A549 (cell line): ENCODE measurements at places on chromosomes 5 and 9. TPM values are rescaled to one million over a fixed set of nuclear protein-coding genes. Genes with fewer than 3 reads are reported as not detected.

PPP2CA gene
- 268 to 275 TPM (median 273 TPM) in 3 replicates for polyA plus RNA-seq

DNA sequence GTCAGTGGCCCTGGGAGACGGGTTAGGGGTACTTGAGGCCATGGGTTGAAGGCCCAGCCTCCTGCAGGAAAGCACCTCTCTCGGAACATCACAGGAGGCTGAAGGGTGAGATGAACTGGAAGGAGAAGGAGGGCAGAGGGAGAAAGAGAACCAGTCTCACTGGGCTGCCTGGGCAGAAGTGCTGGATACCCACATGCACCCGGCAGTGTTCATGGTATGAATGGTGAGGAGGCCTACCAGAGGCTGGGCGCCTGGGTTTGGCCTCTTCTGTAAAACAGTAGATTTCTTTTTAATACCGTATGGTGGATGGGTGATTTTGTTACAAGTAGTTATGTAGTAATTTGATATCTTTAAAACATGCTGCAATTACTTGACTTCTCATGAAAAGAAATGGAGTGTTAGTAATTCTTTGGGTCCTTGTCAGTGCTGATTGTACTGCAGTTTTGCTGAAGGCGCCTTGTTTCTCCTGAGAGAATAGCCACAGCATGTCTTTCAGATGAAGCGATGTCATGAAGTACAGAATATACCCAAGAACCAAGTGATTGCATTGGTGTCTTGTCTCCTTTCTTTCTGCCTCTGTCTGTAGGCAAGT is 258.6 kb downstream of the FANCC start:
- DNase-seq, result no peak

GRCh38 chr9:110284211-110284844 is 28.0 kb upstream of the TXN start:
- DNase-seq, result no peak

VPS13A gene
- polyA plus RNA-seq, result 12.3 to 13.6 TPM (median 13.1 TPM) in 3 replicates

GRCh38 chr5:74973694-74974093 is 78.7 kb downstream of the GCNT4 start:
- no peak for DNase-seq

DNA sequence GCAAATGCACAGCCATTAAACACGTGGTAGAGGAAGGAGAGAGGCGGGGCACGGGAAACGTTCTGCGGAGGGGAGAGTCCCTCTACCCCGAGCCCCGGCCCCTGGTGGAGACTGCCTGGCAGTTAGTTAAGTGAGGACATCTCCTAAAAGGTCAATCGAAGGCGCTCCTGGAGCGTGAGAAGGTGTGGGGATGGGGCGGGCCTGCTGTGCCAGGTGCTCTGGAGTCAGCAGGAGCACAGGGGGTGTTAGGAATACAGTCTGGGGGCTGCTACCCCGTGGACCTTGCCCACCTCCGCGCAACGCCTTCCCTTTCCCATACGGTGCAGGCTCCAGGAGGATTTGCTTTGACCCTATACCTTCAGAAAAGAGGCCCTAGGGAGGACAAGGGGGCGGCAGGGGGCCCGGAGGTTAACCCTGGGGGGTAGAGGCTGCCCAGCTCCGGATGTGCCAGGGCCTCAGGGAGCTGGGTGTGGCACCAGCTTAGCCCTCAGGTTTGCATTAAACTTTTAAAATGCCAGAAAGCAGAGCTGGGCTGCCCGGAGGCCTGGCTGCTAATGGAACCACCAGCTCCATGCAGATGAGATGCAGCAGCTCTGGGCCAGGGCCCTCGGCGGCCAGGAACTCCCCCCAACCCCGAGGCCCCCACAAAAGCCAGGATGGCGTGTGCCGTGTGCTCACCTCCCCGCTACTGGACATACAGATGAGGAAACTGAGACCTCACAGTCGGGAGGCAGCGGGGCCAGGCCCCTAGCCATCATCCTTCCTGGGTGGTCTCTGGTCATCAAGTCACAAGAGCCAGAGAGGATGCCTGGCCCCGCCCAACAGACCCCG is 39.2 kb downstream of the NACC2 start:
- DNase-seq, result no peak

GNA14 gene
- 0.04 TPM in 1 of 3 replicates, not detected in the others for polyA plus RNA-seq

DNA sequence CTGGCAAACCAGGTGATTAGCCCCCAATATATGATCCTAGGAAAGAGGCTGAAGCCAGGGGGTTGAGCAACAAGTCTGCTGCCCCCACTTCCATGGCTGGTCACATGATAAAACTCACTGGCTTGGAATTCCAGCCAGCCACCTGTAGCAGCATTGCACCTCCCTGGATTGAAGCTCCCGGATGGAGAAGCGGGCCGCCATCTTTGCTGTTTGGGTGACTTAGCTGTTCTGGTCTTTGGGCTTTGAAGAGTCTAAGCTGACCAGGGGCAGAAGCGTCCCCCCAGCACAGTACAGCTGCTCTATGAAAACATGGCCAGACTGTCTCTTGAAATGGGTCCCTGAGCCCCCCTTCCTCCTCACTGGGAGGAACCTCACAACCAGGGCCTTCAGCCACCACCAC is 610.2 kb downstream of the ANXA1 start:
- no peak for DNase-seq

GRCh38 chr5:143569213-143569701 is 165.8 kb upstream of the NR3C1 start:
- DNase-seq, result no peak

GRCh38 chr9:70441622-70442021 is 27.2 kb upstream of the KLF9 start:
- no peak for DNase-seq

- DNase-seq, result no peak
Measured at GRCh38 chr5:142278627-142279026, 46.2 kb downstream of the SPRY4 start.

CARTPT gene
- polyA plus RNA-seq, result not detected in 3 replicates

DNA sequence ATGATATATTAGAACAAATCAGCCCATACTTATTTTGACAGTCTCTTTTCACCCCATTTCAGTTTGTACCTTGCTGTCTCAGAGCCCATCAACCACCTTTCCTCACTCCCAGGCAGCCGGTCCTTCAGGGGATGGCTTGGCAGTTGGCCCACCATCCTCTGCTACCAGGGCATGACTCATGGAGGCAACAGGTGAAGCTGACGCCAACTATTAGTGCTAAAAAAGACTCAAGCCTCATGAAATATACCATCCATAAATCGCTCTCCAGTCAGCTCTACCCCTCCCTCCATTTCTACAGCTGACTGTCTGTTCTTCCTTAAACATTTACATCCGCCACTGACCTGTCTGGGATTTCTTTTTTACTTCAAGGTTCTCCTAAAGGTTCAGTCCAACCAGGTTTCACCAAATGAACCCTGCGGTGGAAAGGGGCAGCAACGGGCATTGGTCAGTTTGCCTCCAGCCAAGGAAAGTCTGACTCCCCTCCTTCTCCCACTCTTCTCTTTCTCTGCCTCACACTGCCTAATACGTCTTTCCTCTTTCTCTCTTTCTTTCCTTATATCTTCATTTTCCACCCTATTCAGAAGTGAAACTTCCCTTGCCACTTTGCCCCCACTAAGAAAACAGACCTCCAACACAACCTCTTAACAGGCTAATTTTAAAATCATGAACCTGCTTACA is 439.1 kb downstream of the RAB3C start:
- DNase-seq, result no peak

- DNase-seq, result peak; percentile 23
Measured at GRCh38 chr9:123825342-123826060, 104.4 kb downstream of the DENND1A start.

OBP2B gene
- not detected in 3 replicates for polyA plus RNA-seq

OLFML2A gene
- 11.3 to 16.2 TPM (median 14.5 TPM) in 3 replicates for polyA plus RNA-seq

DNA sequence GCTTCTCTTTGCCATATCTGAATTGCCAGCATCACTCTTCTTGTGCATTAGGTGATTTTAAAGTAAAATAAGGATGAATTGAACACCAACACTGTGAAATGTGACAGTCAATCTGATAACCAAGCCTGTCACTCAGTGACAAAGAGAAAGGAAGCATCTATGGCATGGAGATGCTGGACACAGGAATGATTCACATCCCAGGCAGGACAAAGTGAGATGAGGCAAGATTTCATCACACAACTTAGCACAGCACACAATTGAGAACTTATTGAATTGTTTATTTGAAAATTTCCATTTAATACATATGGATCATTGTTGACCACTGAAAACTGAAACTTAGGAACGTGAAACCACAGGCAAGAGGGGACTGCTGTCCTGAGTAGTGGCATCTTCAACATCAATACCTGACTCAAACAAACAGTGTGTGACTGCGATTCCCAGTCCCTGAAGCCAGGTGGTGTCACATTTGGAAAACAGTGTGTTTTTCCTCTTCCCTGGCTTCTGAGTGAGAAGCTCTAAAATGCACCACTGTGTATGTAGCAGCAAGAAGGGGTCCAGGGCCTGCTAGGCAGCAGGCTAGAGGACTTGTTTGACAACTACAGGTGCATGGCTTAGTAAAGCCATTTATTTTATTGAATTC is 10.7 kb downstream of the GAPT start:
- no peak for DNase-seq

- no peak for DNase-seq
Measured at GRCh38 chr9:104604801-104605200, 626 bp downstream of the OR13C2 start.

CLTA gene
- 290 to 312 TPM (median 296 TPM) in 3 replicates for polyA plus RNA-seq

DNA sequence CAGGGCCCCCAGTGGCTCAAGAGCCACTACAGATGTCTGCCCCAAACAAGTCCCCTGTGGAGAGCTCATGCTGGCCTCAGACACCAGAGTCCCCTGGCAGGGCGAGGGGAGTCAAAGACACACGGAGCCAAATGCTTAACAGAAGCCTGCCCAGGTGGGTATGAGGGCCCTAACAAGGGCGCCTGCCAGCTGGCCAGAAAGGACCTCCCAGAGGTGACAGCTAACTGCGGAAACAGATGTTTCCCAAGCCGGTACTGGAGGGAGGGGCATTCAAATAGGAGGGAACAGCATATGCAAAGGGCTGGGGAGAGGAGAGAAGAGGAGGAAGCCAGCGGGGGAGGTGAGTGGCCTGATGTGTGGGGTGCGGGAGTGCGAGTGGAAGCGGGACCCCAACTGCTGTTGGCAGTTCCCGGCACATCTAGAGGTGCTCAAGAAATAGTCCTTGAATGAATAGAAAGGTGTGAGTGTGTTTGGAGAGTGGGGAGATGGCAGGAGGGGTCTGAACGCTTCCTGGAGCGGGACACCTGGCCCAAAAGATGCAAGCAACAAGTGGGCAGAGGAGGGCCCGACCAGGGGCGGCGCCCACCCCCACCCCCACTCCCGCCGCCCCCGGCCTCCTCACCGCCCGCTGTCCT is 824 bp downstream of the MXD3 start:
- no peak for DNase-seq

GRCh38 chr5:176835918-176836317 is 25.6 kb downstream of the UNC5A start:
- DNase-seq, result no peak

DNA sequence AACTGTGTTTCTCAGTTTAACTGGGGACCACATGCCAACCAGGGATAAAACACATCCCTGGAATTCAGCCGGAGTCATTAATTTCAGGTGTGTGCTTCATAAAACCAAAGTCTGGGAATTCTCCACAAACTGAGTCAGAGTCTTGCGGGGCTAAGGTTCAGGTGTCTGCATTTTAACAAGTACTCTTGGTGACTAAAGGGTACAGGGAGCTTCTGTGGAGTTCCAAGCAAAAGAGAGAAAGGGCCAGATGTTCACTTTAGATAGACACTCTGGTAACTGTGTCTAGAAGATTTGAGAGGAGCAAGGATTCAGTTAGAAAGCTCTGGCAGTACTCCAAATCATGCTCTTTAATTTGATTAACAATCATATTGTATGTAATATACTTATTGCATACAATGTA is 4.0 kb downstream of the NADK2 start:
- DNase-seq, result no peak

NIPSNAP3A gene
- polyA plus RNA-seq, result 19.3 to 20.8 TPM (median 20.1 TPM) in 3 replicates

DNA sequence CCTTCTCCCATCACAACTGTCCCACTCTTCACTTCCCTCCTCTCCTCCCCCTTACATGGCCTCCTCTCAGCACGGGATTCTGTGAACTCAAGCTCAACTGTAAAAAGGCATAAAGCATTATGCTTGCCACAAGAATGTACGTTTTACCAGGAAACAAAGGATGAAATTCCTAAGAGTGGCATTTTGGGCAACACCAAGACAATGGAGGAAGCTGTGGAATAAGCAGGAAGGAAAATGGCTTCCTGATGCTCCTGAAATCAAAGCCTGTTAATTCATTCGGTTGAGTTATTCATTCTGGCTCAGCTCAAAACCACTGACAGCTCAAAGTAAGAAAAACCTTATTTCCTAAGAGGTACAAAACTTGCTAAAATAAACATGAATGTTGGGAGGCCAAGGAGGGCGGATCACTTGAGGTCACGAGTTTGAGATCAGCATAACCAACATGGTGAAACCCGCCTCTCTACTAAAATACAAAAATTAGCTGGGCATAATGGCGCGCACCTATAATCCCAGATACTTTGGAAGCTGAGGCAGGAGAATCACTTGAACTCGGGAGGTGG is 40.8 kb upstream of the DMRT1 start:
- DNase-seq, result no peak

DNA sequence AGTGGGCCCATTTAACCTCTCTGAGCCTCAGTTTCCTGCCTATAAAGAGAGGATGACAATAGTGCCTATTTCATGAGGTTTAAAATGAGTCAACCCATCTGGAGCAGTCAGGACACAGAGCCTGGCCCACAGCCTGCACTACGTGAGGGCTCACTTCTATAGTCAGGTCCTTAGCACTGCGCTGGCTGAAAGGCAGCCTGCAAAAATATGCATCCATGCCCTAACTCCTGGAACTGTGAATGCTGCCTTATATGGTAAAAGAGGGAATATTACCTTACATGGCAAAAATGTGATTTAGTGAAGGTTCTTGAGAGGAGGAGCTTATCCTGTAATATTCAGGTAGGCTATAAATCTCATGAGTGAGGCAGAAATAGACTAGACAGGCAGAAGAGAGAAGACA is 98.5 kb downstream of the GABBR2 start:
- no peak for DNase-seq

- DNase-seq, result no peak
Measured at GRCh38 chr9:128494108-128494745, 10.3 kb upstream of the GLE1 start.

DNA sequence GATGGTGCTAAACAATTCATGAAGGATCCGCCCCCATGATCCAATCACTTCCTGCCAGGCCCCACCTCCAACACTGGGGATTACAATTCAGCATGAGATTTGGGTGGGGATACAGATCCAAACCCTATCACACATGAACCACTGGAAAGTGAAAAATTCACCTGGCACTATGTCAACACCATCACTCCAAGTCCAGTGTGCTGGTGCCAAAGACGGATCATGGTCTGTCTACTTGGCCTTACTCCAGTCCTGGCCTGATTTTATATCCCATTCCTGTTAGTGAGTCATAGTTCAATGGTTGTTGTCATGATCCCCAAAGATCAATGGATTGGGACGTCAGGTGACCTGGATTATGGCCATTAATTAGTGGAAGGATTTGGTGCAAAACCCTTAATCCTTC is 147.4 kb upstream of the RPS23 start:
- no peak for DNase-seq

GRCh38 chr5:175714479-175715085 is 56.7 kb downstream of the HRH2 start:
- DNase-seq, result no peak
